Fibroblast of villous mesenchyme (primary cell): ENCODE measurements at places on chromosomes 4 and X. TPM values are rescaled to one million over a fixed set of nuclear protein-coding genes. Genes with fewer than 3 reads are reported as not detected.

- DNase-seq = peak; percentile 76
Observed at GRCh38 chr4:101169044-101170014, 178.0 kb downstream of the PPP3CA start.

DNA sequence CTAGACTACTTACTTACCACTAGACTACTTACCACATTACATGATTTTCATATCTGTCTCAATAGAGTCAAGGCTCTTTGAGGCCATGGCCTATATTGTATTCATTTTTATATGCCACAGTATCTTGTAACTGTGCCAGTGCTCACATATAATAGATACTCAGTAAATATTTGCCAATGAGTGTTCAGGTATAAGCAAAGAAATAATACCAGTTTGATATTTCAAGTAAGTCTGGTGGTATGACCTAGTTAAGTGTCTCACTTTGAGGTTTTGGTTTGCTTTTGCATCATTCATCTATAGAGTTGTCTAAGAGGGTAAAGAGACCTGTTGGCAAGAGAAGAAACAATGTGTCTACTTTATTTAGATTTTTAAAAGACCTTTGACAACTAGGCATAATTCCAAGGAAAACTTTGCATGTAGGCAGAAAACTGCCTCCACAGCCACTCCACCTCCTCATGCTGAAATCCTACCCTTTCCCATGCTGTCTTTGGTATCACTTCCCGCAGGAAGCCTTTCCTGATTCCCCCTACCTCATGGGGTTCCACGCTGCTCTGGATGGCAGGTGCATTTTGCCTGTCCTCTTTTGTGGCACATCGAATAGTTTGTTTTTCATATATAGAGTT lies 91.3 kb upstream of the KLHL13 start:
- DNase-seq = no peak

DNA sequence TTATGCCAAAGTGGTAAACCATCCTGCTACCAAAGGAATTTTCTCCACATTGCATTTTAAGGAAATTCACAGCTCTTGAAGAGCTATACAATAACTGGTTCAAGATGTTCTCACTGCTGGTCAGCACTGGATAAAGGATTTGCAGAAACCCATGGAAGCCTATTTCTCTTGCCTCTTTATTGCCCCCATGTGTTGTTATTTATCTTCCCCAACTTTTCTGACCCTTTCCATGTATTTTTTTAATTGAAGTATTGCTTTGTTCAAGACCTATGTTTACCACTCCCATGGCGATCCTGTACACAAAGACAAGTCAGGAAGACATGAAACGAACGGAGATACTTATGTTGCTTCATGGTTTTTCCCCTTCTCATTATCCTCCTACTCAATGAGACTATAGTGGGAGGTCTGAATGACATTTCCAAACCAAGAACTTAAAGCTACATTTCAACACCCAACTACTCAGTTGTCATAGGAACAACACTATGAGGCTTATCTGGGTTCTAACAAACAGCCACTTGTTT lies 566.4 kb upstream of the DIPK2B start:
- DNase-seq = peak; percentile 59

DNA sequence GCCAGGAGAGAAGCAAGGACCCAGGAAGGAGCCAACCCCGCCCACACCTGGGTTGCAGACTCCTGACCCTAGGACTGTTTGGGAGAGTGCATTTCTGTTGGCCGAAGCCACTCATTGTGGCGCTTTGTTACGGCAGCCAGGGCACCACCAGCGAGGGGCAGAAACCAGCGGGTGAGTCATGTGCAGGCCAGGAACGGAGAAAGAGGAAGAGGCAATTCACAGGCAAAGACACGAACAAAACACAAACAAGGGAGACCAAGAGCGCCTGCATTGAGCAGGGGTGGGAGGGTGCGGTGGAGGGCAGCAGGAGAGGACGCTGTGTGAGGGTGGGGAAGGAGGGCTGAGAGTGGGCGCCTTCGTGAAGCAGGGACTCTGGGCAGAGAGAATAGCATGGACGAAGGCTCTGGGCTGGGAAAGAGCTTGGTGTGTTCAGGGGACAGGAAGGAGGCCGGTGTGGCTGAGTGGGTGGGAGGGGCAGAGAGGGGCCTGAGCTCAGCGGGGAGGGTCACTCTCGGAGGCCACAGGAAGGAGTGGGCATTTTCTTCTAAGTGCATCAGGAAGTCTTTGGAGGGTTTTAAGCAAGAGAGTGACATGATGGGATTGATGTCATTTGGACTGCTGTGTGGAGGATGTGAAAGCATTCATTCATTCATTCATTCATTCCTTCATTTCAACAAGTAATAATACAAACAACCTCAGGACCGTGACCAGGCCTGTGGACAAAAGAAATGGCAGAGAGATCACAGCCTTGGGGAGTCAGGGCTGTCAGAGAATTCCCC lies 12.2 kb upstream of the WFS1 start:
- no peak for DNase-seq

DNA sequence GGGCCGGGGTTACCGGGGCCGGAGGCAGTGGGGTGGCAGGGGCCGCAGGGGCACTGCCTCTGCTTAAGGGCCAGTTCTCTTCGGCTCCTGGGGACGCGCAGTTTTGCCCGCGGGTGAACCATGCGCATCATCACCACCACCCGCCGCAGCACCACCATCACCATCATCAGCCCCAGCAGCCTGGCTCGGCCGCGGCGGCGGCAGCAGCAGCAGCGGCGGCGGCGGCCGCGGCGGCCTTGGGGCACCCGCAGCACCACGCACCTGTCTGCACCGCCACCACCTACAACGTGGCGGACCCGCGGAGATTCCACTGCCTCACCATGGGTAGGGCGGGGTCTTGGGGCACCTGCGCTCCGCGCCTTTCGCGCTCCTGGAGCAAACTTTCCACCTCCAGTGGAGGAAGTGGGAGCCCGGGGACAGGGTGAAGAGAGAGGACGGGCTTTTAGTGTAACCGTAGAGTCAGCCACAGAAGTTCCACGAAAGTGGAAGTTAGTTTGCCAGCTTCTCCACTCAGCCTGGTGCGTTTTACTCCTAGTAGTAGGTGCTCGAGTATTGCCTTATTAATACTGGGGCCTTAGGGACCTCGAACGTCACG lies 729 bp downstream of the GSX2 start:
- DNase-seq = no peak

DNA sequence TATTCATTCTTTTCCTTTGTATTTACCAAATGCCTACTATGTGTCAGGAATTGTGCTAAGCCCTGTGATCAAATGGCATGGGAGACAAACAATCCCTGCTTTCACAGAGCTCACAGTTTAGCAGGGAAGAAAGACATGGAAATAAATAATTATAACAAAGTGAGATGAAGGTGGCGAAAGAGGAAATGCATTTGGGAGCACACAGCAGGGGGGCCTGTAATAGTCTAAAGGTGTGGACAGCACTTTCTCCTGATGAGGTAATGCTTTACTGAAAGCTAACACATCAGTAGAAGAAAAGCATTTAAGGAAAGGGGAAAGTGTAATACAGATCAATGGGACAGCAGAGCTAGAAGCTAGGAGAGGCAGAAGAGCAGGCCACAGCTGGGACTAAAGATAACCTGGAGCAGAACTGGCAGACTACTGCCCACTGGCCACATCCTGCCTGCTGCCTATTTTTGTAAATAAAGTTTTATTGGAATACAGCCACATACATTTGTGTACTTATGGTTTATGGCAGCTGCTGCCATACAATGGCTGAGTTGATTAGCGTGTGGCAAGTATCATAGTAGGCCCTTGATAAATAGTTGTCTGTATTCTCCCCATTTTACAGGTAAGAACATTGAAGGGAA lies 67.1 kb upstream of the TAPT1 start:
- no peak for DNase-seq

DNA sequence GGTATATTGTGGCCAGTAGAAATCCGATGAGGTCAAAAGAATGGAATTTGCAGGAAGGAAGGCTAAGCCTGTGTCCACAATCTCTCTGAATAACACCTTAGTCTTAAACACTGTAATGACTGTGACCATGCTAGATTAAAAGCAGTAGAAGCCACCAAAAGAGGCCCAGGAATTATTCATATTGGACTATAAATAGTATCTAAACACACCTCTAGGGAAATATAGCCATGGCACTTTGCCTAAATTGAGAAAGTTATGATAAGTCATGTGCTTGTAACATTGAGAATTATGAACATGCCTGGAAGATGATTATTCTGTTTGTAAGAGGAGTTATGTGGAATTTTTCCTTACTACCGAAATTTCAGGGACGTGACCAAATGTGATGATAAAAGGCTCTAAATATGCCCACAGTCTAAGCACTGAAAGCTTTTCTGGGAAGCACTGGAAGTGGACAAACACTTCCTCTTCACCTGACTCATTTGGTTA lies 298.5 kb downstream of the KCTD8 start:
- no peak for DNase-seq

GRCh38 chr4:145565328-145565727 lies 53.9 kb upstream of the MMAA start:
- peak; percentile 41 for DNase-seq

GRCh38 chrX:145818186-145819113 lies 821 bp downstream of the SLITRK2 start:
- DNase-seq = no peak

- no peak for DNase-seq
Observed at GRCh38 chrX:112164420-112164819, 81.8 kb upstream of the TRPC5 start.

DNA sequence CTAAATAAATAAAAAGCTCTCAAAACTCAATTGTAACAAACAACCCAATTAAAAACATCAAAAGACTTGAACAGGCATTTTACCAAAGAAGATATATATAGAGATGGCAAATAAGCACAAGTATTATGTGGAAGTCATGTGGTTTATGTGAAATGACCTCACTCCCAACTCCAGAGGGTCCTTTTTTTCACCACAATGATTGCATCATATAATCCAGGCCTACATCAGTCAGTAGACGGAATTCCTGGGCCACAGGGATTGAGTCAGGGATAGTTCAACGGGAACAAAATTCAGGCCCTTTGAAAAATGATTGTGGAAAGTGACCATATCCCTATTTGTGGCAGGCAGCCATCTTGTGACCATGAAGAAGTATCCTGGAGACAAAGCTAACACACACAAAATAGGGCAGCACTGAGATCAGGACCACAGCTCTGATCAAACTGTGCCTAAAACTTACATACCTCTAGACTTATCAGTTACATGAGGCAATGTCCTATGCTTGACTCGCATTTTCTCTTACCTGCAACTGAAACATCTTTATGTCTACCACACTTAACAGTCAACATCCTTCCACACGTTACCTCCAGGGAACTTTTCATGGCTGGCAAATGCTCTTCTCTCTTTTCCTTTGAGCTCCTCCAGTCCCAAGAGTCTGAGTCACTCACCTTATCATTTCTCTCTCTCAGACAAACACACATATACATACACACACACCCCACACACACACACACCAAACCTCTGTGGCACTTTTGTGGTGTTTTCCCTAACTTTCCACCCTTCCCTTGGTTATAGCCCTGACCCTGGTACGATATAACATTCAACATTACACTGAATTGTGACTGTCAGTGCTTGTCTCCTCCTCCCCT lies 113.5 kb downstream of the PHF8 start:
- DNase-seq = peak; percentile 79

- DNase-seq = no peak
Observed at GRCh38 chrX:96722781-96723180, 38.1 kb downstream of the DIAPH2 start.

DNA sequence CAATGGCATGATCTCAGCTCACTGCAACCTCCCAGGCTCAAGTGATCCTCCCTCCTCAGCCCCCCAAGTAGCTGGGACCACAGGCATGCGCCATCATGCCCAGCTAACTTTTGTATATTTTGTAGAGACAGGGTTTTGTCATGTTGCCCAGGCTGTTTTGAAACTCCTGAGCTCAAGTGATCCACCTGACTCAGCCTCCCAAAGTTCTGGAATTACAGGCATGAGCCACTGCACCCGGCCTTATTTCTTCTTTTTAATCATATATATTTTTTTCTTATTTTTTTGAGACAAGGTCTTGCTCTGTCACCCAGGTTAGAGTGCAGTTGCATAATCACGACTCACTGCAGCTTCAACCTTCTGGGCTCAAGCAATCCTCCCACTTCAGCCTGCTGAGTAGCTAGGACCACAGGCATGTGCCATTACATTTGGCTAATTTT lies 184.0 kb downstream of the TSPAN5 start:
- peak; percentile 69 for DNase-seq

DNA sequence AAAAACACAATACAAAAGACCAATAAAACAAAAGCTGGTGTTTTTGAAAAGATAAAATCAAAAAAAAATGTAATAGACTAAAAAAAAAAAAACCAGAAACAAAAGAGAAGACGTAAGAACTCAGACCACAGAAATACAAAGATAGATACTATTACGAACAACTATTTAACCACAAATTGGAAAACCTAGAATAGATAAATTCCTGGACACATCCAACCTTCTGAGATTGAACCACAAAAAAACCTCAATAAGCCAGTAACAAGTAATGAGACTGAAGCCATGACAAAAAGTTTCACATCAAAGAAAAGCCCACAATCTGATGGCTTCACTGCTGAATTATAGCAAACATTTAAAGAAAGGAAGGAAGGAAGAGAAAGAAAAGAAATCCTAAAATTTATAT lies 16.2 kb downstream of the RCHY1 start:
- DNase-seq = no peak

GRCh38 chrX:107448998-107449835 lies at the start of gene FRMPD3:
Gene FRMPD3, plus strand, starts transcription at chrX:107449652. Its CDS starts 76,937 bp downstream, at chrX:107526589.
- no peak for DNase-seq

DNA sequence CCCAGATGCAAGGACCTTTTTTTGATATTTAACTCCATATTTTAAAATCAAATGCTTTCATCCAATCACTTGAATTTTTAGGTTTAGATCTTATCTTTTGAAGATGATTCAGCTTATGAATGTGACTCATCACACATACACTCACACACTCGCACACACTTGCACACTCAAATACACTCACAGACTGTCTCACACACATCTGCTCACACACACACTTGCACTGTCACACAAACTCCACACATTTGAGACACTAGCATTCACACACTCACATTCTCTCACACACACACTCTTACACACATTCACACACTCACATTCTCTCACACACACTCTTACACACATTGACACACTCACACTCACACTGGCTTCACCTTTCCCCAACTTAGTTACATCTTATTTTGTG lies 37.8 kb downstream of the MAGEA1 start:
- DNase-seq = no peak

GRCh38 chr4:82851318-82851717 lies 39.6 kb downstream of the SEC31A start:
- no peak for DNase-seq

- peak; percentile 37 for DNase-seq
Observed at GRCh38 chrX:16451334-16451733, 198.6 kb upstream of the S100G start.

The JCHAIN gene
- total RNA-seq = 0.64 and 2.6 TPM in 2 replicates

The DUSP9 gene
- under 0.01 TPM in 1 of 2 replicates, not detected in the other for total RNA-seq

The EGFL6 gene
- 0.32 and 0.86 TPM in 2 replicates for total RNA-seq

The RASL11B gene
- 0.43 and 1.3 TPM in 2 replicates for total RNA-seq

The RBM46 gene
- total RNA-seq = 0.32 TPM in 1 of 2 replicates, not detected in the other

The PRSS48 gene
- total RNA-seq = not detected in 2 replicates

The NSG1 gene
- total RNA-seq = 0.32 and 0.86 TPM in 2 replicates

The LRP2BP gene
- 0.32 and 1.3 TPM in 2 replicates for total RNA-seq

The PLXNB3 gene
- 3.0 and 3.5 TPM in 2 replicates for total RNA-seq

The SSX4 gene
- not detected in 2 replicates for total RNA-seq

The RBMX2 gene
- total RNA-seq = 17.3 and 17.4 TPM in 2 replicates

The SLC26A1 gene
- under 0.01 and 0.32 TPM in 2 replicates for total RNA-seq

The ENPEP gene
- total RNA-seq = 0.32 and 0.43 TPM in 2 replicates

The BCLAF3 gene
- 4.8 and 6.5 TPM in 2 replicates for total RNA-seq

The CSAG1 gene
- not detected in 2 replicates for total RNA-seq
